Liver (tissue), 10 donors: ENCODE measurements at places on chromosomes 4 and X.
A peak's percentile ranks its signal among the peaks of the same experiment; 100 is the strongest.

- DNase-seq, result no peak
Observed at GRCh38 chrX:11366998-11367595, 73.9 kb downstream of the AMELX start.

DNA sequence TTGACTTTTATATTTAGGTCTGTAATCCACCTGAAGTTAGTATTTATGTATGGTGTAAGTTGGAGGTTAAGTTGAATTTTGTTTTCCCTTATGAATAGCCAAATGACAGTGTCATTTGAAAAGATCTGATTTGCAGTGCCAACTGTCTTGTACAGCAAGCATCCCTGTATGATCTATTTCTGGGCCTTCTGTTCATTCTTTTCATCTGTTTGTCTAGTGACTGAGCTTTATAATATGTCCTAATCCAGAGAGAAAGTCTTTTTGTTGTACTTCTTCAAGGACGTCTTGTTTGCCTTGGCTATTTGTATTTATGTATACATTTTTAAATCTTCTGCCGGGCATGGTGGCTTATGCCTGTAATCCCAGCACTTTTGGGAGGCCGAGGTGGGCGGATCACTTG is 39.6 kb downstream of the CDKL5 start:
- DNase-seq, result no peak

DNA sequence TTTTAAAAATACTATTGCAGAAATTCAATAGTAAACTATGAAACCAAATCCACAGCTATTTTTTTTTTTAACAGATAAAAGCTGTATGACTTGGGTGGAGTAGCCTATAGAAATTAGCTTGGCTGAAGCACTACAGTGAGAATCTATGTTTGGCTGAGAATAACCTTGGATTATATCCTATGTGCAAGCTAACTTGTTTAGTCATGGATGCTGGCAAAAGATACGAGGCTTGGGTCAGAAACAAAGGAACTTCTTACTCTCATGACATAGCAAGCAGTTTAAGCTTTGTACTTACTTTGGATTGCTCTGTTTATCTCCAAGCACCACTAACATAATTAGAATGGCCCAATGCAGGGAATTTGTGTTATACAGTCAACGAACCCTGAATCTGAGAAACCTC is 119.2 kb upstream of the GRID2 start:
- DNase-seq, result no peak

DNA sequence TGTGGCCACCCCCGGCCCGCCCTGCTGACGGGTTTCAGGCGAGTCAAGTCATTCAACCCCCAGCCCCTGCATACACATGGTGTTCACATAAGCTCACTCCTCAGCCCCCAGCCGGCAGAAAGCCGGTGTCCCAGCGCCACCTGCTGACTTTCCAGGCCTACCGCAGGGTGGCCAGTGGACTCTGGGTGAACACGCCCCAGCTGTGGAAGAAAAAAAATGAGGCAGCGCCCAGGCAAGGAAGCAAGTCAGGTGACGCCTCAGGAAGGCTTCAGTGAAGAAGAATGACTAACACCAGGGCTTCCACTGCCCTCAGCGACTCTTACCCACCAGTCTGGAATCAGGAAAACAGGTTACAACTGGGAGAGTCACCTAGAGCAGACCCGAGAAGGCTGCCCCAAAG is 15.8 kb downstream of the BCAP31 start:
- DNase-seq, result peak; percentile 63

- DNase-seq, result no peak
Observed at GRCh38 chrX:50152456-50152855, 48.4 kb downstream of the AKAP4 start.

GRCh38 chrX:119500061-119500800 is 32.0 kb downstream of the SLC25A5 start:
- no peak for DNase-seq

DNA sequence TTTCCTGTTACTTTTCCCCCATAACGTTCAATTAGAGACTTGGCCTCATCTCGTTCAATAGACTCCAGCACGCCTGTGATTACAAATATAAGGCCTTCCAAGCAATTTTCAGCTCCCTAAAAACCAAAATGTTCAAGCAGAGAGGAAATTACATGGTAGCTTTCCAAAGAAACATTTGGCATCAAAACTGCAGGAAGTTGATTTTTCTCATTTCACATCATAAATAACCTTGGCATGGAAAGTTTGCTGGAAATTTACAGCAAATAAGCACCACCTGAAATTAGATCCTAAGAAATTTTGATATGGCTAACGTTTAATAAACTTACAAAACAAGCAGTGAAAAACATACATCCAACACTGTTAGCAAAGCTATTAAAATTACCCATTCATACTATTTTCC is 53.3 kb downstream of the RFC1 start:
- DNase-seq, result no peak

- DNase-seq, result no peak
Observed at GRCh38 chrX:55714161-55714560, 3.4 kb upstream of the RRAGB start.

DNA sequence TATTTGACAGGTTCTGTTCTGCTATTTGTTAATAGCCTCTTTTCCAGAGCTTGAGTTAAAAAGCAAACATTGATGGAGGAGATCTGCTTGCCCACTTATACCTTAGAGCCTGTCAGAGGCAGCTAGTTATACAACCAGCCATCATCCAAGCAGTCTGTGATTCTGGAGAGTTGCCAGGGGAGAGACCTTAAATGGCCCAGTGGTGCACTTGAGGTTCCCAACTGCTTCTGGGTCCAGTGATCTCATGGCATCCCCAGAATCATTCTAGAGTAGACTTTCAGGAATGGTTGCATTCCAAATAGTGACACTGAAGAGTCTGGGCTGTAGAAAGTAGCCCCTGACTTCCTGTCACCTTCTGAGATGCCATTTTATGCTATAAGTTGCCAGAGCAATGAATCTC is 160.7 kb downstream of the FHIP1A start:
- no peak for DNase-seq
